ENCODE measurements at places on chromosomes 5 and 9.

DNA sequence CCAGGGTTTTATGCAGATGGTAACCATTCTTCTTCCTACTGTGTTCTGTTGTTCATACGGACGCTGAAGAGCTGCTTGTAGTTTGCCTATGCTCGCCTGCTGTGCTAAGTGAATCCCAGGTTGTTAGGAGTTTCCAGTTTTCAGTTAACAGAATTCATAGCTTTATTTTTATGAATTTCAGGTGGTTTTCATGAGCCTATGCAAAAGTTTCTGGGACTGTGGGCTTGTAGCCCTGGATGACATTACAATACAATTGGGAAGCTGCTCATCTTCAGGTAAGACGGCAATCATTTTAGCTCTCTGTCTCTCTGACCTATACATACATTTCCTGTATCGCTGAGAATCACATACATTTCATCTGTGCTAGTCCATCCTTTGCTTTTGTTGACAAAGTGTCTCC lies 90.3 kb upstream of the SMC5 start:
- no peak for DNase-seq

DNA sequence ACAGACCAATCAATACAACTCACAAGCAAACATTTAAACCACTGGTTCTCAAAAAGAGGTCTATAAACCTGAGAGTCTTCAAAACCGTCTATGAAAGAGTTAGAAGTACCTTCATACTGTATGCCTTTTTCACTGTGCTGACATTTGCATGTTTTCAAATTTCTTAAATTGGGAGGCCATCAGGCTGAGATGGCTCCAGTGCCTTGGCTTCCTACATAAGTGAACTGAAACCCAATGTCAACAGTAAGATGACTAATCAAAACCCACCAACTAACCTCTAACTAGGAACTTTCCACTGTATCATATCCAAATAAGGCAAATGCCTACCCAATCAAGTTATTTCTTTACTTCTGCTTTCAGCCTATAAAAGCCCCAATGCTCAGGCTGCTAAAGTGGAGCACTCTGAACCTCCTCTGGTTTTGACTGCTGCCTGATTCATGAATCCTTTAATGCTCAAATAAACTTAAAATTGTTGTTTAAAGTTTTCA lies 35.1 kb downstream of the FAM13B start:
- no peak for DNase-seq

DNA sequence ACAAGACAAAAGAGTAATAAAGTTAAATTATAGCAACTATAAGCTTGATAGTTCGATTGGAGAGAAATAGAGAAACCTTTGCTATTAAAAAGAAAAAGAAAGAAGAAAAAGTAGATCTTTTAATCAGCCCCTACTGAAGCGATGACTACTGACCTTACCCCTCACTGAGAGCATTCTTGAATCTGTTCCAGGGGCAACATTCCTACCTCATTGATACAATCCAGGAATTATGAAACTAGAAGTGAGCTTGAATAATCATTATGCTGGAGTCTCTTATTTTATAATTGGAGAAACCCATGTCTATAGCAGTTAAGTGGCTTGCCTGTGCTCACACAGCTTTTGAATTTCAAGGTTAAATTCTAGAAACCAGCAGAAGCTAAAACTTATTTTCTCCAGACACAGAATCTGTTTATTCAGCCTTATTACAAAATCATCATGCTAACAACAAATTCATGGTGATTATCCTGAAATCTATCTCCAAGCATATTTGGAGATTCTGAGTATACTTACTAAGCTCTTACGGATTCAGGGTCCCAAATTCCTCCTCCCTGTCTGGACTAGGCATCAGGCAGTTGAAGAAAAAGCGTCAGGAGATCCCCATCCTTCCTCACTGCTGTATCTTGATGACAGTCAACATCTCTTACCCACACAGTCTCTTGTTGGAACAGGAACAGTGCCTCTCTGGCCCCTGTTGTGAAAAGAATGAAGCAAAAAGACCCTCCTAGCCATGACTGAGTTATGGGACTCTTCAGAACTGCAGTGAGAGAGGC lies 547.6 kb upstream of the WWC1 start:
- DNase-seq = no peak

DNA sequence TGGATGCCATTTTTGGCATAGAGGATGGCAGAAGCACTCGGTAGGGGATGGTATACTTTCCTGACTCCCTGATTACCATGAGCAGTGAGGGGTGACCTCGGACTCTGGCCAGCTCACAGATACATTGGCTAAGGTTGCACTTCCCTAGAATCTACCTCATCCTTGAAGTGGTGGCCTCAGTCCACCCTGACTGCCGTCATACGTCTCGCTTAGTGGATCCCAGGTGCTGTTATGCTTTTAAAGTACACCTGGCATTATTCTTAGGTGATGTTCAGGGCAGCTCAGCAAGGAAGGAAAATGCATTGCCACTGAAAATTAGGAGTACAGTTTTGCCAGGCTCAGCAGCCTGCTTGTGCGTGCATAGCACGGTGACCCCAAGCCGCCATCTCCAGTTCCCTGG lies 87.3 kb downstream of the SYK start:
- no peak for DNase-seq

- DNase-seq = no peak
These were observed 47.0 kb upstream of the HOMER1 start for GRCh38 chr5:79560771-79561524.

GRCh38 chr9:137511758-137512463 lies 38.3 kb downstream of the PNPLA7 start:
- DNase-seq = no peak

GRCh38 chr9:106058460-106058859 lies 364.1 kb downstream of the TMEM38B start:
- DNase-seq = no peak

DNA sequence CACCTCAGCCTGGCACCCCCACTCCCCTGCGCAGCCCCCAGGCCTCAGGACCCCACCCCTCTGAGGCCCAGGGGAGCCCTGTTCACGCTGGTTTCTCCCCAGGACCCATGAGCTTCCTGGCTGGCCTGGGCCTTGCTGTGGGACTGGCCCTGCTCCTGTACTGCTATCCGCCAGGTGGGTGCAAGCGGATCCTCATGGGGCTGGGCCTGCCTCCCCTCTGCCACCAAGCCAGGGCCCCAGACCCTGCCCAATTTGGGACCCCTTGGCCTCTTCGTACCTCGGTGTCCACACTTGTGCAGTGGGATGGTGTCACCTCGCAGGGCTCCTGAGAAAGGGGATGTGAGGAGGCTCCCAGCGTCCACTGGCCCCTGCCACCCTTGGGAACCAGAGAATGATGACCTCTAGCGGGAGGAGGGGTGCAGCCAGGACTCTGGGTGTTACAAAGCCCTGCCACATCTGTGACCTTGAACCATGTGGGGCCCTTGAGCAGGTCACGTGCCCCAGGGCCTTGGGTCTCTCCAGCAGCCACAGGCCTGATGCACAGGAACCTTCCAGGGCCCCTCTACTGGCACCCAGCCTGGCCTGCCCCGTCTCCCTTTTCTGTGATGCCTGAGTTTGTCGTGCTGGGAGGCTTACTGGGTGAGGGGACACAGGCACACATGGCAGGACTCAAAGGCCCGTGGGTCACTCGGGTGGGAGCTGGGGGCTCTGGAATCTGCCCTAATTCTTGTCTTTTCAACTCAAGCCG lies 16.3 kb downstream of the CARD19 start:
- no peak for DNase-seq

- DNase-seq = no peak
These were observed 200.5 kb upstream of the SLC27A6 start for GRCh38 chr5:128764601-128765310.

DNA sequence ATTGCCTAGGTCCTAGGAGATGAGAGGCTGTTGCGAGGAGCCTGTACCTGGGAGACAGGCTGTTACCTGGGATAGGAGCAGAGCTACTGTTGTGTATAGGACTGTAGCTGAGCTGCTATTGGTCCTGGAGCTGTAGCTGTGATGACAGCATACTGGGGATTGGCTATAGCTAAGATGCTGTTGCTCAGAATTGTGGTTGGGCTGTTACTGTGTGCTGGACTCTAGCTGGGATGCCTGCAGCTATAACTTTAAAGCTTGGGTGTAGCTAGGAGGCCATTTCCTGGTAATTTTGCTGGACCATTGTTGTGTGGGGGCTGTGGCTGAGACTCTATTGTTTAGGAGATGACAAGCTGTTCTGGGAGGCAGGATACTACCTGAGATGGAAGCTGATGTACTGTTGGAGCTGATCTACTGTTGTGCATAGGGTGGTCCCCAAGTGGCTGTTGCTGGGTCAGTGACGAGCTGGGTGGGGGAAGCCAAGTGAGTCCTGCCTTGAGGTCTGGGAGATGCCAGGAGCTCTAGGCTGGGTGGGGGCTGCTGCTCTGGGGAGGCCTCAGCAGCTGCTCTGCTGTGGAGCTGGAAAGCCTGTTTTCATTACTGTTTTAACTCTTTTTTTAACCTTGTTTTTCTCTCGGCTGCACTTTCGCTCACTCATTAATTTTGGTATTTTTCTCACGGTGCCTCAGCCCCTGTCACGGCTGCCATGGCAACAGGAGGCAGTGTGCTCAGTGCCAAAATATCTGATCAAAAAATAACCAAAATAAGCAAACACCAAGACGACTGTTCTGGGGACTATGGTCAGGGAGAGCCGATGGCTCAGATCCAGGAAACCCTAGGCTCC lies 3.0 kb upstream of the PCDH1 start:
- DNase-seq = no peak

DNA sequence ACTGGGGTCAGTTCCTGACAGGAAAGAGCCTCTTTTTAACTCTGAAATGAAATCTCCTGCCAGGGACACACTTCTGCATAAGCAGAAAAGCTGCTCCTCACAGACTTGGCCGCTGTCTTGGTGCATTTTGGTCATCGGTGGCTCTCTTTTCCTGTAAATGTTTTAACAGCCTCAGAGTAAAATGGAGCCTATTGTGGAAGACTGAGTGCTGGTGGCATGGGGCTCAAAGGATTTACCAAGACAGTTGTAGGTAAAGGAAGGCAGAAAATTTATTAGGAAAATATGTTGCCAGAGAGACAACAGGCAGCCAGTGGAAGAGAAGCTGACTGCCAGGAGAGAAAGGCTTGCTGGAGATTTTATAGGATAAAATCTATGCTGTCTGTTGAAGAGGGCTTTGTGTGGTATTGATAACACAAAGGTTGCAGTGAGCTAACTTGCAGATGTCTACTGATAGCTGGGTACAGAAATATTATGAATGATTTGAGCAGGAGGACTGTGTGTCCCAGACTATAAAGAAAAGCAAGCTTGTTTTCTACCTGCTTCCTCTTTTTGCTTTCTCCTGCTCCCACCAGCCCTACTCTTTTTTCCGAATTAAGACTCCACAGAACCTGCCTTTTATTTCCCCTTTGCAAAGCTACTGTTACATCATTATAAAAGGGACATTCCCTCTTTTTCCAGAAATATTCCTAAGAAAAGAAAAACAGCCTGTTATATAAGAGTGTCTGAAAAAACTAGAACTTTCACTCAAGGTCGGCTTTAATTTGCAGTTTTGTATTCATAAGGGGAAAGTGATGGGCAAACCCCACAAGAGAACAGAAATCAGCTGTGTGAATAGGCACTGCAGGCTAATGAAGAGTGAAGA lies 27.9 kb upstream of the IFNA14 start:
- no peak for DNase-seq

- no peak for DNase-seq
These were observed 31.2 kb upstream of the RNU6ATAC start for GRCh38 chr9:134195558-134195957.

DNA sequence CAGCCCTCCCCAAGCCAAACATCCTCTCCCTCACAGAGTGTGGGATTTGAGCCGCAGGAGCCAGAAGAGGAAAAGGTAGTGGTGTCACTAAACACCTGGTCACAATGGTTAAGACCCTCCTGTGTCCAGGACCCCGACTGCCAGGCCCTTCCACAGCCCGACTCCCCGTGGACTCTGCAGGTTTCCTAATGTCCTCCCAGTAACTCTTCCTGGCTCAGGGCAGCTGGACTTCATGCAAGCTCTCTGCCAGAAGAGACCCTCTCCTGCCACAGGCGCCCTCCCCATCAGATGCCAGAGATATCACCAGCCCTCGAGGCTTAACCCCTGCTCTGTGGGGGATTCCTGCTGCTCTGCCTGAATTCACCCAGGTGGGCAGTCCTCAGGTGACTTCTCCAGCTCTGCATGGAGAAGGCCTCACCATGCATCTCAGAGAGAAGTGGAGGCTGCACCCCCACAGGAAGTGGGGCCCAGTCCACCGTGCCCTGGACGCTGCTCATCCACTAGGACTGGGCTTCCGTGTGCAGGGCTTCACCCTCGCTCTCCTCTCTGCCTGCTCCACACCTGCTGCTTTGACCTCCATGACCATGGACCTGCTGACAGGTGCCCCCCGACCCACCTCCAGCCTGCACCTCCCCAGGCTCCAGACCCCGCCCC lies 111.2 kb downstream of the ADAMTS2 start:
- DNase-seq = no peak

DNA sequence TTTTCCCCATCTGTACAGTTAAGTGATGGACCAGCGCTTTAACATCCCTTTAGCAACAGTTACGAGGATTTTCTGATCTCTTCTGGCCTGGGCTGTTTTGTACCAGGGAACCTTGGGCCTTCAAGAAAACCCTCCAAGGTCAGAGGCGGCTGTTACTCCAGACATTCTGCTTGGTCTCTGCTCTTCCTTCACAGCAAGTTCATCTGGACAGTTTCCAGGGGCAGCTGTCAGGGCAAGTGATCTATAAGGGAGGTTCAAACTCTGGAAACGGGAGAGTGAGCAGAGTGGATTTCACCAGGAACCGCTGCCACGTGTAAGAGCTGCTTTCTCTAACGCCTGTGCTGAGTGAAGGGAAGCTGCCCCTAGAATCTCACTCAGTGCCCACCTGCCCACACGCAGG lies 36.7 kb downstream of the ZNF618 start:
- DNase-seq = no peak
